ENCODE measurements at places on chromosomes 5 and 9.
A peak's percentile ranks its signal among the peaks of the same experiment; 100 is the strongest.

DNA sequence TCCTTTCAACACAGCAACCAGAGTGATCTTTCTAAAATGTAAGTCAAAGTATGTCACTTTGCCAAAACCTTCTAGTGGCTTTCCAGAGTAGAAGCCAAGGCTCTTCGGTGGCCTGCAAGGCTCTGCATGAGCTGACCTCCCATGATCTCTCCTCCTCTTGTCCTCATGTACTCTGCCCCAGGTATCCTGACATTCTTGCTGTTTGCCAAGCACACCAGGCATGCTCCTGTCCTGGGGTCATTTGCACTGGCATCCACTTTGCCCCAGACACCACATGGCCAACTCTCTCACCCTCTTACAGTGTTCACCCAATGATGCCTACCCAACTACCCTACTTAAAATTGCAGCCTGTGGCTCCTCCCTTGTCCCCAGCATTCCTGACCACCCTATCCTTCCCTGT lies 86.3 kb downstream of the ZNF618 start:
- no peak for DNase-seq

- DNase-seq, result no peak
Observed at GRCh38 chr5:149215478-149216090, 56.1 kb upstream of the AFAP1L1 start.

DNA sequence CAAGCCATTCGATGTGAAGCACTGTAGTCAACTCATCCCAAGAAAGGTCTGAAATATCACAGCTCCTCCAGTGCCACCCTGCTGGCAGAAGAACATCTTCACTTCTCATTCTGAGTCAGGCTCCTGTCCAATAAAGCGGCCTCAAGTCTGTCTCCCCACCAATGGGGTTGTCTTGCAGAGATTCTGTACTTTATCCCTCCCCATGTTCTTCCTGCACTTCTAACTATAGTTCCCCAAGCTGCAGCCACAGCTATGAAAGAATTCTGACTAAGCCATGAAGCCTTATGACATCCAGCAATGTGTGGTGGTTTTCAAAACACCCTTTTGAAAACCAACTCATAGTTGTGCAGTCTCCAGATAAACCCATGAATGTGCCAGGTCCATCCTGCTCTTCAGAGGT lies 6.8 kb downstream of the MACROH2A1 start:
- DNase-seq, result no peak

DNA sequence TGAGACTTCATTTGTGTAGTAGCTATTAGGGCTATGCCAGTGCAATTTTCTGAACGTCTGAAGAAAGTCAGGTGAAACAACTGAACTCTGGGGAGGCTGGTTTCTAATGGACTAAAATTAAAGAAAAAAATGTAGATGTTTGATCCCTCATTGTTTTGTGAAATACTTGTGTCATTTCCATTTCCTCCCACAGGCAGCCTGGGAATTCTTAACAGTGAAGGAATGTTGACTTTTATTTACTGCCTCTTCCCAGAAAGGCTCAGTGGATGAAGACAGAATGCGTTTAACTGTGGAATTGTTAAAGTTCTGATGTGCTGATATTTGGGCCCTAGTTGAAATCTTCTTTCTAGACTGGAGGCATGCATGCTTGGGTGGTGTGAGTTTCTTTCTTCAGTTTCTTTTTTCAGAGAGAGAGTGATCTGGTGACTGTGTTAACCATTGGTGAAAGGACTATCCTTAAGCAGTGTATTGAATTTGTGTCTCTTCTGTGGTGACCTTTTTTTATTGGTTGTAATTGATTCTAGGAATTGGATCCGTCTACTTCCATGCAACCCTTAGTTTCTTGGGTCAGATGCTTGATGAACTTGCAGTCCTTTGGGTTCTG lies 15.5 kb downstream of the ACER2 start:
- DNase-seq, result no peak

DNA sequence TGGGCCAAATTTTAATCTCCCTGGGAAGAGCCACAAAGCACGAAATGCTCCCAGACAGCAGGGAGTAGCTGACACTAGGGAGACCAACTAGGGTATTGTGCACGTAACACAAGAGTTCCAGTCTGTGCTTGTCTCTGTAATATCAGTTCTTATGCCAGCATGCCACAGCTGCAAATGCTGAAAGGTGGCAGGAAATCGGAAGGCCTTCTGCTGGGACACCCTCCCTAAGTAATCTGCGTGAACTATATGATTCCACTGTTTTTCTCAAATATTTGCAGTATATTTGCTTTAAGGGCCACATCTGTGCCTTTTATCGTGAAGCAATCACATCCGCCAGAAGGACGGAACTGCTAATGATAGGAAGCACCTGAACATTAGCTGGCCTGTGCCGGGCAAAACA lies 12.6 kb downstream of the VLDLR start:
- no peak for DNase-seq

DNA sequence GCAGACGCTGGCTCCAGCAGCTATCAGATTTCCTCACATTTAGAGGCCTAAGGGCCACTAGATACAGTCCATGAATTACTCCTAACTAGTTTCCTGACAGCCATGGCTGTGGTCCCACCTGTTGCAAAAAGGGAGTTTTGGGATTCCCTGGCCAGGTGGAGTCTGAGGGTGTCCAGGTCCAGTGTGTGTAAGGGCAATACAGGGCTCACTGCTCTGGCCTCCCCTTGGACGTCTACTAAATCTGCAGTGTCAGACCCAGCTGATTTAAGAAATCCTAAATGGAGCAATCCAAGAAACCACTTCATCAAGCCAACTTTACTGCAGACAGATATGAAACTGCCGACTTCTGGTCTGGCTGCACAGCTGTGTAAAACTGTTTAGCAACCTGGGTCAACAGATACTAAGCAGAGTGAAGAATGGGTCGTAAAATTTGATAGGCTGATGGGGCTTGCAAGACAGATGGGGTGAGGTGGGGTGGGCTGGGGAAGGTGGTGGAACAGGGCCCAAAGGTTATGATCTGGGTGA lies 116.4 kb downstream of the GADD45G start:
- DNase-seq, result no peak

GRCh38 chr5:149654231-149654630 lies 72.9 kb downstream of the ARHGEF37 start:
- peak; percentile 25 for DNase-seq

DNA sequence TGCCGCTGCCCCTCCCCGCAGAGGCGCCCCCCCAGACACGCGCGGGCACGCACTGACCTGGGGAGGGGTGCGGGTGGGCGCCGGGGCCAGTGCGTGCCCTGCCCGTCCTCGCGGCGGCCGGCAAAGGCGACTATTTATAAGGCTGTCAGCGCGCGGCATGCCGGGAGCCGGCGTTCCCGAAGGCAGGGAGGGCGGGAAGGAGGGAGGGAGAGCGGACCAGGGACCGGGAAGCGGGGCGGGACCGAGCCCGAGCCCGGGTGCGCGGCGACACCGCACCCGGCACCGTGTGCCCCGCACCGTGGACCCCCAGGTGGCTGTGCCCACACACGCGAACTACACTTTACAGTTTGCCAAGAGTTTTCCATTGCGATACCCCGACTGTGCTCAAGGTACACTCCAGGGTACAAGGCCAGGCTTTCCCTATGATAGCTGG lies at the start of gene AK1:
Gene AK1, minus strand, starts transcription at position 110 of the 433 bp plus-strand sequence. CDS start 3,058 bp downstream, outside the sequence.
- DNase-seq, result no peak

DNA sequence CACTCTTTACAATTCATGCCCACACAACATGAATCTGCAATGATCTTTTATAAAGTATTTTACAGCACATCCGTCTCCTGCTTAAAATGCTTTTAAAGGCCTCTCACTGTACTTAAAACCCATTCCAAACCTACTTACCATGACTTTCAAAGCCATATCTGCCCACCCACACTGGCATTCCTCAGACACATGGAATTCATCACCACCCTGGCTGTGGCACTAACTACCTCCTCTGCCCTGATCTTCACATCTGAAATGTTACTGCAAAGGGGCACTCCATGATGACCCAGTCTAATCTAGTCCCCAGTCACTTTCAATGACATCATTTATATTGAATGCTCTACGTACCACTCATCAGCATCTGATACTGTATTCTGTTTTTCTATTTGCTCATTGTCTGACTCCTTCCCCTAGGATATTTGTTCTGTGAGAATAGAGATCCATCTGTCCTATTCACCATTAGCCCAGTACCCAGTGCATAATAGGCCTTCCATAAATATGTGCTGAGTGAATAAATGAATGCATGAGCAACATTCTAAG lies 193.2 kb upstream of the KIF2A start:
- no peak for DNase-seq

DNA sequence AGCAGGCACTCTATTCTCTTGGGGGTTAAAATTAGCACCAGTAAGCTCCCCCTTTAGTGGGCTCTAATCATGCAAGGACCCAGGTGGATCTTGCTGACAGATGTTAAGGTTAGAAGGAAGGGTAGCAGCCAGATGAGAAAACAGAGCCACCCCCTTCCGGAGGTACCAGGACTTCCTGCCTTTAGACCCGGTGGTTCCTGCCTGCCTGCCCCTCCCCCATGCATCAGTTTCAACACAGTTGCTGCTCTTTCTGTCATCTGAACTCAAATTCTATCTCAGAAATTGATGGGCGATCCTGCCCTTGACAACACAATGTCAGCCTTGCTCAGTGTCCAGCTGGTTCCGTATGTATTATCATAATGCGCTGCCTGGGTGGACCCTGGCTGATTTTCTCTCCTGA lies 287.3 kb downstream of the EBF1 start:
- no peak for DNase-seq

DNA sequence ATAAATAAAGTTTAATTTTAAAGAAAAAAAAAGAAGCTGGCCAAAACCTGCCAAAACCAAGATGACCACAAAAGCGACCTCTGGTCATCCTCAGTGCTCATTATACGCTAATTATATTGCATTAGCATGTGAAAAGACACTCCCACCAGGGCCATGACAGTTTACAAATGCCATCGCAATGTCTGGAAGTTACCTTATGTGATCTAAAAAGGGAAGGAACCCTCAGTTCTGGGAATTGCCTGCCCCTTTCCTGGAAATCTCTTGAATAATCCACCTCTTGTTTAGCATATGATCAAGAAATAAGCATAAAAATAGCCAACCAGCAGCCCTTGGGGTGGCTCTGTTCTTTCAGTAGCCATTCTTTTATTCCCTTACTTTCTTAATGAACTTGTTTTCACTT lies 178.3 kb upstream of the MAP1B start:
- no peak for DNase-seq

DNA sequence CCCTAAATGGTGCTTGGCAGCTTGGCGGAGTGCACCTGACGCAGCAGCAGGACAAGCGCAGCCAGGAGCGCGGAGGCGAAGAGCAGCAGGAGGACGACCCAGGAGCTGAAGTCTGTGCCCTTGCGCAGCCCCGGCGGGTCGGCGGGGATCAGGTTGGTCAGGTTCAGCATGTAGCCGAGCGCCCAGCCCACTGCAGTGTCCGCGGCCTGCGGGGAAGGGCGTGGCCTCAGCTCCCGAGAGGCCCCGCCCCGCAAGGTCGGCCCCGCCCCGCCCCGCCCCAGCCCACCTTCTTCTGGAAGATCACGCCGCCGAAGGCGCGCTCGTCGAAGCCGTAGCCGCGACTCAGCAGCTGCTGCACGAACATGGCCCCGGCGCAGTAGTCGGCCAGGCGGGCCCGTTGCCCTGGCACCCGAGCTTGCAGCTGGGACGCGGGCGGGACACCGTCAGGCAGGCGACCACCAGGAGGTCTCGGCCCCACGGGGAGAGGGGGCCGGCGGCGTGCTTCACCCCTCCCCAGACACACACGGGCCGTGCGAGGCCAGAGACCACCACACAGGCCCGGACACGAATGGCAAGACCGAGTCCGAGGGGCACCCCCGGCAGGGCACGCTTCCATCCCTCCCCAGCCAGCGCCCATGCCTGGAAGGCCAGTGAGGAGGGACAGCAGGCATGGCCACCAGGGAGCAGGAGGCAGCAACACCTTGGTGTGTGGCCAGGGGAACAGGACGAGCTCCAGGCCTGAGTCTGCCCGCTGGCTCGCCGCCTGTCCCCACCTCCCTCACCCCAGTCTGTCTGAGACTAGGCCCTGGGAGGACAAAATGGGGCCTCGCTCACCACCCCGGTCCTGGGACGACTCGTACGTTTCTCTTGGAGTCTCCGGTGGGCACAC lies 2.9 kb upstream of the NPDC1 start:
- no peak for DNase-seq

DNA sequence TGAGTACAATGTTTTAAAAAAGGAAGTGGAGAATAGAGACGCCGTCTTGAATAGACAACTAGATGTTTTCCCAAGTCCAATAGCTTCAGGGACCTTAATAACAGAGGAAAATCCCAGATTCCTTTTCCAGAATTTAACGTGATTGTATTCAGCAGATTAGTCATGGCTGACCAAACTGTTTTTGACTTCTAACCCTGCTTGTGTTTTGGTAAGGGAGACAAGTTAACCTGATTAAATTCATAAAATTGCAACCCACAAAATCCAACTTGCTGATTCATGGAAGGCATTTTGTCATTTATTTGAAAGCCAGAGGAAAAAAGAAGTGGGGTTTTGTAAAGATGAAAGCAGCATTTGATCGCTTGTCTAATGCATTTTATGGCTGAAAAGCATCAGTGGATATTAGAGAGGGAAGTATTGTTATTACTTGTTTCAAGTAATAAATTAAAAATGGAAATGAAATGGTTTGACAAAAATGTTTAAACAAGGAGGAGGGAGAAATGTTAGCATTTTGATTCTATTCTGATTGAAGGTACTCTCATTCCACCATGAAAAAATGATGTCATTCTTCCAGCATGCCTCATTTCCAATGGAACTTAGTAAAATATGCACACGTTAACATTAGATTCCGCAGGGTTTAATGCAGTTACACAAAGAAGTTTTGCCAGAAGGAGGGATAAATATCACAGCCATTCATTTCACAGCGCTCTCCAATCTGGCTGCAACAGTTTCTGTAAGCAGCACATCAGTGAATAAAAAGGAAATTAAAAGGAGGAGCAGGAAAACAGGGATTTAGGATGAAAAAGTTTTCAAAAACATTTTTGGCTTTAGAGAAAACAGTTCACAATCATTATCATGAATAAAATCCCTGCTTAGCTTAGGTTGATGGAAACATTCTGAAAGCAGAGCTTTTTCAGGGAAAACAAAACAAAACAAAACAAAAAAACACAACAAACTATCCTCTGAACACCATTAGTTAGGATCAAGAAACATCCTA lies 314.7 kb downstream of the PRR16 start:
- DNase-seq, result no peak

DNA sequence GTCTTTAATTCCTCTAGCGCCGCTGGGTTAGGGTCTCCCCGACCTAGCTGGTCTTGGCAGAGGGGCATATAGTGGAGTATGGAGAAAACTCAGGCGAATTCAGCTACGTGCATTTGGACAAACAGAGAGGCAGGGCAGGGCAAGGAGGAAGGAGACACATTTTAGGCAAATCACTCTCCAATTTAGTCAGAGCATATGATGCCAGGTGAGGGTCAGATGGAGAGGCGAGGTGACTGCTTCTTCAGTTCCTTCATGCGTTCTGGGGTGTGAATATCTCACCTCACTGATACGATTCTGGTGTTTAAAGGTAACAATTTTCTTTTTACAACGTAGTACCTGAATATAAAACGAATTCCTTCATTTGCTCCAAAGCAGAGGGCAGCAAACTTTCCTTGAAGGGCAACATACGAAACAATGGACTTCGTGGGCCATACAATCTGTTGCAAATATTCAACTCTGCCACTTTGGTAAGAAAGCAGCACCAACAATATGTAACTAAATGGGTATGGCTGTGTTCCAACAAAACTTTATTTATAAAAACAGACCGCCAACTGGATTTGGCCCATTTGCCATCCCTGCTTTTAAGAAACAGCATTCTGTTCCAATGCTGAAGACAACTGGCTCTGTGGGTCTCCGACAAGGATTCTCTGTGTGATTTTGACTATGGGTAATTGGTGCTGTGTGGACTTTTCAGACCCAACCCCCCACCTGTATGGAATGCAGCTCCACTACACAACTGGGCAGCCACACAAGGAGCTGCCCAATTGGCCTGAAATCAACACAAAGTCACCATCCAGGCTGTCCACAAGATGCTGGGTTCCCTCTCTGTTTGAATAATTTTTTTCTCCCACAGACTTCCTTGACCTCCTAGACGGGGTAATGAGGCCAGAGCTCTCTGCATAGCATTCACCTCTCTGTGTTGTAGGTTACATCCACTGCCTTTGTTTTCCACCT lies 53.8 kb downstream of the RAPGEF1 start:
- DNase-seq, result no peak

Data from ascending aorta (tissue), 2 donors.